ENCODE measurements at places on chromosomes 2 and 18.

- H3K4me1 ChIP-seq: no peaks in the 10 kb centered on the region
- H3K27me3 ChIP-seq: no peaks in the 10 kb centered on the region
- no peaks in the 10 kb centered on the region for H3K36me3 ChIP-seq
- DNase-seq: no peak
- H3K27ac ChIP-seq: no peak overlapping the region
Measured at GRCh38 chr18:22082408-22082807, 87.0 kb upstream of the GATA6 start.

- no peak for DNase-seq
- H3K27ac ChIP-seq: no peak overlapping the region
- no peak overlapping the region for H3K4me3 ChIP-seq
- peaks cover 12% of the 10 kb centered on the region for H3K27me3 ChIP-seq
Measured at GRCh38 chr2:74806920-74807319, 27.0 kb upstream of the HK2 start.

GRCh38 chr2:85854166-85854509 lies 34.7 kb downstream of the ST3GAL5 start:
- H3K4me3 ChIP-seq: peak overlapping the region; percentile 82
- H3K4me1 ChIP-seq: peaks cover 64% of the 10 kb centered on the region
- peak overlapping the region; percentile 99 for H3K27ac ChIP-seq
- H3K27me3 ChIP-seq: no peaks in the 10 kb centered on the region

GRCh38 chr2:128325611-128326181 lies 7.0 kb upstream of the HS6ST1 start:
- H3K27ac ChIP-seq: no peak overlapping the region
- no peak overlapping the region for H3K4me3 ChIP-seq
- no peaks in the 10 kb centered on the region for H3K36me3 ChIP-seq
- H3K4me1 ChIP-seq: peaks cover 13% of the 10 kb centered on the region

GRCh38 chr18:62660691-62661090 lies 54.6 kb upstream of the PHLPP1 start:
- H3K36me3 ChIP-seq: no peaks in the 10 kb centered on the region
- no peak overlapping the region for H3K4me3 ChIP-seq
- no peak for DNase-seq
- peaks cover 20% of the 10 kb centered on the region for H3K4me1 ChIP-seq
- no peak overlapping the region for H3K27ac ChIP-seq
- peaks cover 7% of the 10 kb centered on the region for H3K27me3 ChIP-seq

- no peaks in the 10 kb centered on the region for H3K27me3 ChIP-seq
- H3K36me3 ChIP-seq: no peaks in the 10 kb centered on the region
- no peaks in the 10 kb centered on the region for H3K4me1 ChIP-seq
- no peak overlapping the region for H3K27ac ChIP-seq
- no peak for DNase-seq
Measured at GRCh38 chr18:74040008-74040407, 107.6 kb downstream of the FBXO15 start.

- no peaks in the 10 kb centered on the region for H3K4me1 ChIP-seq
- H3K27ac ChIP-seq: no peak overlapping the region
- H3K36me3 ChIP-seq: no peaks in the 10 kb centered on the region
- no peak overlapping the region for H3K4me3 ChIP-seq
Measured at GRCh38 chr2:3071685-3072263, 305.8 kb downstream of the EIPR1 start.

- H3K4me1 ChIP-seq: no peaks in the 10 kb centered on the region
- no peaks in the 10 kb centered on the region for H3K27me3 ChIP-seq
- no peak for DNase-seq
- H3K4me3 ChIP-seq: no peak overlapping the region
Measured at GRCh38 chr18:46289931-46290330, 185.7 kb downstream of the HAUS1 start.

GRCh38 chr2:232085164-232085563 lies 123.7 kb downstream of the DIS3L2 start:
- H3K4me3 ChIP-seq: no peak overlapping the region
- peaks cover 6% of the 10 kb centered on the region for H3K36me3 ChIP-seq
- H3K27ac ChIP-seq: no peak overlapping the region
- no peak for DNase-seq
- no peaks in the 10 kb centered on the region for H3K27me3 ChIP-seq
- H3K4me1 ChIP-seq: no peaks in the 10 kb centered on the region

- no peak for DNase-seq
- no peak overlapping the region for H3K27ac ChIP-seq
- H3K36me3 ChIP-seq: no peaks in the 10 kb centered on the region
- H3K4me3 ChIP-seq: no peak overlapping the region
Measured at GRCh38 chr2:134466141-134466540, 212.3 kb downstream of the MGAT5 start.

DNA sequence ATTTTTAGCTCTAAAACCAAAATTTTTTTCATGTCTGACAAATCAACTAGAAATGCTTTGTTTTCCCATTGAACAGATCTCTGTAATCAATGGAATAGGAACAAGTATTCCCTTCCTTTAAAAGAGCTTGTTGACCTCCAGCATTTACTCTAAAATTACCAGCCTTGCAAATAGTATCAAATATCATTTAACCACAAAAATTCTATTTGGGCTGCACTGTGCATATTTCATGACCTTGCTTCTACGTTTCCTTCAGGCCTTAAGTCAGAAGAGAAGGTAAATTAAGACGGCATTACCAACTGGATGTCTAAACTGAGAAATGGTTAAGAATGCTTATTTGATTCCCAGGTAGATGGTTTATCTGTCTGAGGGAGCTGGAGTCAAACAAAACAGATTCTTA lies 33.3 kb upstream of the NRXN1 start:
- no peaks in the 10 kb centered on the region for H3K27me3 ChIP-seq
- no peak for DNase-seq
- no peaks in the 10 kb centered on the region for H3K36me3 ChIP-seq
- H3K4me3 ChIP-seq: no peak overlapping the region
- no peaks in the 10 kb centered on the region for H3K4me1 ChIP-seq

GRCh38 chr18:5909125-5909524 lies 13.8 kb upstream of the TMEM200C start:
- H3K27me3 ChIP-seq: peaks cover 4% of the 10 kb centered on the region
- no peaks in the 10 kb centered on the region for H3K36me3 ChIP-seq
- H3K27ac ChIP-seq: no peak overlapping the region
- no peak overlapping the region for H3K4me3 ChIP-seq
- no peaks in the 10 kb centered on the region for H3K4me1 ChIP-seq
- no peak for DNase-seq

- DNase-seq: no peak
- H3K4me3 ChIP-seq: no peak overlapping the region
- H3K27ac ChIP-seq: no peak overlapping the region
- H3K36me3 ChIP-seq: no peaks in the 10 kb centered on the region
- H3K27me3 ChIP-seq: no peaks in the 10 kb centered on the region
Measured at GRCh38 chr2:229731916-229732315, 17.6 kb upstream of the DNER start.

GRCh38 chr2:53234548-53234903 lies 533.1 kb upstream of the CHAC2 start:
- no peak overlapping the region for H3K4me3 ChIP-seq
- H3K36me3 ChIP-seq: no peaks in the 10 kb centered on the region
- no peaks in the 10 kb centered on the region for H3K27me3 ChIP-seq
- no peak for DNase-seq

DNA sequence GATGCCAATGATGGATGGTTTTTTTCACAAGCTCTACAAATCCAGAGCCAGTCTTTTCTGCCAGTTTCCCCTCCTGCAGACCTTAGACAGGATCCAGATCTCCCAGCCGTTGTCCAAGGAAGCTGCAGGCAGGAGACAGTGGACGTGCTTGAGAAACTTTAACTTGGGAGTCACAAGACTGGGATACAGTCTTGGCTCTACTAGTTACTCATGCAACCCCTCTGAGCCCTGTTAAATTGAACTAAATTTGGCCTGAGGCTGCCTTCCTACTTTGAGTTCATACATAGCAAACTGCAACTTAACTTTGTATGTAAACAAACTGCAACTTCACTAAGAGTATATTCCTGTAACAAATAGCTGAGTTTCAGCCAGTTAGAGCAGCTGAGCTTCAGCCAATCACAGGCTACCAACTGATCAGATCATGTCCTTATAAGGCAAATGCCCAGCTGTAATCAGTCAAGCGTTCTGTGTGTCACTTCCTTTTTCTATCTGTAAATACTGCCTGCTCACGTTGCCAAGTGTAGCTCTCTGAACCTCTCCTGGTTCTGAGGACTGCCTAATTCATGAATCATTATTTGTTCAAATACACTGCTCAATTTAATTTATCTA lies 140.9 kb downstream of the CAPN13 start:
- H3K36me3 ChIP-seq: no peaks in the 10 kb centered on the region
- H3K27ac ChIP-seq: no peak overlapping the region
- H3K27me3 ChIP-seq: peaks cover 4% of the 10 kb centered on the region
- H3K4me1 ChIP-seq: no peaks in the 10 kb centered on the region
- DNase-seq: no peak

DNA sequence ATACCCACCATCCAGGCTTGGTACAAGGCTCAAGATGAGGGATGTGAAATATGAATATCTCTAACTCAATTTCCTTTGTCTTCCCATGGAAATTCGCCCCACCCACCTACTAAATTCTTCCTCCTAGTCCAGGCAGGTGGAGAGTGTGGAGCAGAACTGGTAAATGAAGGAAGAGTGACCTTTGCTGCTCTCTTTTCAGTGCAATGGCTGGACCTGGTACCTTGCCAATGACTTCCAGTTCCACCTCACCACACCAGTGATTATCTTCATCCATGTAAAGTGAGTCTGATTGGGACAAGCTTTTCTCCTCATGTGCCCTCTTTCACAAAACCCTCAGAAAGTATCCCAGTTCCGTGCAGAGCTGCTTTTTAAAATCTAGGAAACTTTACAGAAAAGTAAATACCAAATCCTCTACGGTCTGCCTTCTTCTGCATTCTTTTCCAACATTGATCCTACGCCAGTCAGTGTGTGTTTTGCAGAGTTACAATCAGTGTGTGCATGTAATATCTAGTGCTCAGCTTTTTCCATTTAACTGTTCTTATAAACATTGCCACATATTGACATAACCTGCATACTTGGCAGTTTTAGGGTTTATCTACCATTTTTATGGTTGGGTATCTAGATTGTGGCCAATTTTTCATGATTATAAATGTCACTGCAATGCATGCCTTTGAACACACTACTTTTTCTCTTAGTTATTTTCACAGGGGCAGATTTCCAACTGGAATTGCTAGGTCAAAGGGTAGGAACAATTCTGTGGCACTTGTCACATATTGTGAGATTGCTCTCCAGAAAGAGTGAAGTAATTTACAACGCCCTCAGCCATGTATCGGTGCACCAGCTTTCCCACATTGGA lies 86.5 kb upstream of the SEC11C start:
- DNase-seq: no peak
- H3K4me3 ChIP-seq: no peak overlapping the region
- no peak overlapping the region for H3K27ac ChIP-seq
- H3K4me1 ChIP-seq: no peaks in the 10 kb centered on the region
- peaks cover 8% of the 10 kb centered on the region for H3K27me3 ChIP-seq
- H3K36me3 ChIP-seq: no peaks in the 10 kb centered on the region

- DNase-seq: no peak
- H3K27ac ChIP-seq: no peak overlapping the region
- peaks cover 7% of the 10 kb centered on the region for H3K36me3 ChIP-seq
- no peaks in the 10 kb centered on the region for H3K4me1 ChIP-seq
- H3K4me3 ChIP-seq: no peak overlapping the region
- H3K27me3 ChIP-seq: peaks cover 6% of the 10 kb centered on the region
Measured at GRCh38 chr2:173171321-173171720, 95.7 kb downstream of the MAP3K20 start.

- no peaks in the 10 kb centered on the region for H3K36me3 ChIP-seq
- H3K27me3 ChIP-seq: peaks cover 4% of the 10 kb centered on the region
- peak overlapping the region; percentile 65 for H3K4me3 ChIP-seq
- H3K4me1 ChIP-seq: peaks cover 40% of the 10 kb centered on the region
- H3K27ac ChIP-seq: peak overlapping the region; percentile 92
- peak; percentile 44 for DNase-seq
Measured at GRCh38 chr2:216606551-216607276, 26.5 kb upstream of the IGFBP2 start.

- DNase-seq: no peak
- H3K27me3 ChIP-seq: peaks cover 51% of the 10 kb centered on the region
- H3K27ac ChIP-seq: no peak overlapping the region
- H3K36me3 ChIP-seq: no peaks in the 10 kb centered on the region
- no peak overlapping the region for H3K4me3 ChIP-seq
Measured at GRCh38 chr2:54708584-54709335, 14.7 kb upstream of the EML6 start.

- H3K4me1 ChIP-seq: no peaks in the 10 kb centered on the region
- no peaks in the 10 kb centered on the region for H3K36me3 ChIP-seq
- no peak overlapping the region for H3K27ac ChIP-seq
- no peaks in the 10 kb centered on the region for H3K27me3 ChIP-seq
- DNase-seq: no peak
- no peak overlapping the region for H3K4me3 ChIP-seq
Measured at GRCh38 chr18:39911716-39912115, 2043.3 kb upstream of the PIK3C3 start.

GRCh38 chr2:30867385-30867784 lies 60.1 kb upstream of the CAPN13 start:
- H3K4me1 ChIP-seq: peaks cover 13% of the 10 kb centered on the region
- H3K27ac ChIP-seq: no peak overlapping the region
- peaks cover 10% of the 10 kb centered on the region for H3K27me3 ChIP-seq
- DNase-seq: no peak

- H3K27me3 ChIP-seq: peaks cover 2% of the 10 kb centered on the region
- no peak for DNase-seq
- H3K36me3 ChIP-seq: no peaks in the 10 kb centered on the region
- H3K4me3 ChIP-seq: no peak overlapping the region
- no peaks in the 10 kb centered on the region for H3K4me1 ChIP-seq
Measured at GRCh38 chr2:18410543-18410942, 149.9 kb downstream of the RDH14 start.

DNA sequence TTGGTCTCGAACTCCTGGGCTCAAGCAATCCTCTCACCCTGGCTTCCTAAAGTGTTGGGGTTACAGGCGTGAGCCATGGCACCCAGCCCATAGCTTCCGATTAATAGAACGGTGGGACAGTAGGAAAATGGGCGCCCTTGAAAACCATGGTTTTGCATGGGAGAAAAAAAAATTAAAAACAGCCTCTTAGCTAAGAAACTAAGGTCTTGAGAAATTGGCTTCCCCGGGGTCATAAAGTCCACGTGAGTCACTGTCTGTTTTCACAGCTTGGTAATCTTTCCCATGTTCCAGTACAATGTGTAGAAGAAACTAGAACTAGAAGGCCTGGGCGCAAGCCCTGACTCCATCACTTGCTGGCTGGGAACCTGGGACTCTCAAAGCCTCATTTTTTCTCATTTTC lies 20.7 kb downstream of the B3GNT2 start:
- H3K36me3 ChIP-seq: peaks cover 21% of the 10 kb centered on the region
- H3K27ac ChIP-seq: no peak overlapping the region
- H3K4me3 ChIP-seq: no peak overlapping the region
- peaks cover 81% of the 10 kb centered on the region for H3K4me1 ChIP-seq
- no peaks in the 10 kb centered on the region for H3K27me3 ChIP-seq

- H3K27ac ChIP-seq: no peak overlapping the region
- H3K4me3 ChIP-seq: no peak overlapping the region
- H3K4me1 ChIP-seq: peaks cover under 1% of the 10 kb centered on the region
- DNase-seq: no peak
Measured at GRCh38 chr18:48711651-48712486, 173.0 kb downstream of the CTIF start.

DNA sequence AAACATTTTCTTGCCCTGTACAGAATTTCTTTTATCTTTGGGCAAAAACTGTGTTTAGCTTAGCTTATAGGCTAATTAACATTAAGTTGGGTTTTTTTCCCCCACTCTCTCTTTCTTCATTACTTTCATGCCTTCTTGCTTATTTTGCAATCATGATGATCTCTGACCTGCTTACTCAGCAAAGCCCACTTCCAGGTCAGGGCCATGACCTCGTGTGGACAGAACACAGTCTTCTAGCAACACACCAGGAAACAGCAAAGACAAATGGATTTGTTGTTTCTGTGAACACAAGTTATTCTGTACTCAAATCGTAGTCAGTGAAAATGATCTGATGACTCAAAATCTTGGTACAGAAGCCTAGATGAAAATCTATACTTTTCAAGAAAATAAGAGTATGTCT lies 60.7 kb downstream of the SPATS2L start:
- no peak for DNase-seq
- no peak overlapping the region for H3K4me3 ChIP-seq
- no peaks in the 10 kb centered on the region for H3K4me1 ChIP-seq
- no peaks in the 10 kb centered on the region for H3K27me3 ChIP-seq
- no peak overlapping the region for H3K27ac ChIP-seq

All from activated T-helper 1 cell treated with anti-CD3 and anti-CD28 coated beads, Interleukin-12 subunit alpha, Interleukin-12 subunit beta, Interleukin-2, Interleukin-4 antibody, amounts not matched to agents 30 ng/mL and 10 ng/mL and 1 ng/mL, durations not matched to agents 14 hours and 24 hours and 36 hours (primary cell).